Nephron progenitor cell (in vitro differentiated cells): ENCODE measurements at places on chromosomes 1 and 21.

DNA sequence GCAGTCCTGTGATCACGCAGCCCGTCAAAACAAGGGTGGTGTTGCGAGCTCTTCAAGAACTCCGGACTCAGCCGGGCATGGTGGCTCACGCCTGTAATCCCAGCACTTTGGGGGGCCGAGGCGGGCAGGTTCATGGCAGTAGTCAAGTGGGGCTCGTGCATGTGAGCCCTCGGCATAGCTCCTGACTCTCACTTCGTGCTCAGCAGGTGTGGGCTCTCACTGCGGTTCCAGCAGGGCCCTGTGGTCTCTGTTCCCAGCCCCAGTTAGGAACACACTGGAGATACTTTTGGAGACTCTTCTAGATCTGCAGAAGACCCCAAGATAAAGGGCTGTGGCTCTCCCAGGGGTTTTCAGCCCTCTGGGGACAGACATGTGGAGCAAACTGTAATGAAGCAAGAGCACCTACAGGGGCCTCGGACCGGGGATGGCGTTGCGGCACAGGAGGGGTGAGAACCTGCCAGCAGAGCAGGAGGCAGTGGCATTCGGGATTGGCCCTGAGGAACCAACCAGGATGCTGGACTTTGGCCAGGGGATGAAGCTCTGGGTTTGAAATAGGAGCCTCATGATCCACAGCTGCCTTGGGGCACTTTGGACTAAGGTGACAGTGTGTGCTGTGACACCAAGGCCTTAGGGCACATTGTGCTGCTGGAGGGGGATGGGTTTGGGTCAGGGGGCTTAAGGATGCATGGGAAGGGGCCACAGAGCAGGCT lies 443.2 kb downstream of the CAMTA1 start:
- DNase-seq: no peak

DNA sequence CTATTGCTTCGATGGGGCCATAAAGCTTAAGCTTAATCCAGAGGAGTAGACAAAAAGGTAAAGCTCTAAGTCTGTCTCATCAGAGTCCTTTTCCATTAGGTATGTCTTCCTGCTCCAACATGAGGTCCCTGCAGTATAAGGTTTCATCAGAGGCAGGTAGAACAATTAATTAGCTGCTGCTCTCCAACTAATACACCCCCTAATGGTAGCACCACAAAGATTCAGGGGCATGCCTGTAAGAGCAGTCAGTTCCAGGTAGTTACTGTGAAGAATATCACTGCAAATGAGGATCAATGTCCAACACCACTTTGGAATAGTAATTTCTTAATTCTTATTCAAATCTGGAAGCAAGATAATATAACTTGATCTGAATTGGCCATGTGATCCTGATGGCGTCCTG lies 160.3 kb upstream of the ESRRG start:
- DNase-seq: no peak

DNA sequence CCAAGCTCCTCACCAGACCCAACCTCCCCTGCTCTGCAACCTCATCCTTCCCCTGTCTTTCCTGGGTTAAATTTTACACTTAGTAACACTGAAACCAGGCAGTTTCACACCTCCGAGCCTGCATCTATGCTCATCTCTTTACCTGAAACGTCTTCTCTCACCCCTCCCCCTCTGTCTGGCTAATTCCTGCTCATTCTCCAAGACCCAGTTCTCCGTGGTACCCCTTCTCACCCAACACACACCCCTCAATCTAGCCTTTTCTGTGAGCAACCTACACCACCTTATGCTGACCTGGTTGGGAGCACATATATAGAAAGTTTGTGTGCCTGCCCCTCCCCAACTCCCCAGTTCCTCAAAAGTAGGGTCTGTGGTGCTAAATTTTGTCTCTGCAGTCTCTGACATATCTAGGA lies 3.7 kb upstream of the KIAA1614 start:
- DNase-seq: no peak

DNA sequence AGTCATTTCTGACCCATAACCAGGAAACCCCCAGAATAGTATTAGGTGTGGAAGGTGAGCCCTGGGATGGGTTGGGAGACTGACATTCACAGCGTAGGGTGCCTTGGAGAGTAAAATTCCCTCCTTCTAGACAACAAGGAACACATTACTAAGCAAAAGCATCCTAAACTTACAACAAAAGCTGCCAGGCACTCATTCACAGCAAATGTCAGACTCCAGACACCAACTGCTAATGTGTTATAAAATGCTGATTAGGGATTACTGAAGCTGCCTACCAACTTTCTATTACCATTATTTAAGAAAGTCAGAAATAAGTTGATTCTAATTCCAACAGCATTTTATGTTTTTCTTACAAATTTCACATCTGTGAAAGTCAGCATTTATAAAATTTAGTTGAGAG lies 40.0 kb upstream of the C1orf87 start:
- no peak for DNase-seq

DNA sequence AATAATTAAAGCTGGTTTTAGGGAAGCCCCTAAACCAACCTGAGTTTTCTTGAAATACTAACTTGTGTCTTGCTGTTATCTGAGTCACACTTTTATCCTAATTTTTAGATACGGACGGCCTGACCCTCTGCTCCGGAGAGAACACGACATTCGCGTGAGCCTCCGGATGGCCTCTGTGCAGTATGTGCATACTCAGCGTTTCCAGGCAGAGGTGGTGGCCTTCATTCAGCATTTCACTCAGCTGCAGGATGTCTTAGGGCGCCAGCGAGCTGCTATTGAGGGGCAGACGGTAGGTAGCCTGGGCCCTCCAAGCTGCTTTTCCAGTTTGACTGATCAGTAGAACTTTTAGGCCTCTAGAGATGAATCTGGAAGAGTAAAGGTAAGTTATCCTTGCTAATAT lies 63.6 kb downstream of the VPS13D start:
- no peak for DNase-seq

DNA sequence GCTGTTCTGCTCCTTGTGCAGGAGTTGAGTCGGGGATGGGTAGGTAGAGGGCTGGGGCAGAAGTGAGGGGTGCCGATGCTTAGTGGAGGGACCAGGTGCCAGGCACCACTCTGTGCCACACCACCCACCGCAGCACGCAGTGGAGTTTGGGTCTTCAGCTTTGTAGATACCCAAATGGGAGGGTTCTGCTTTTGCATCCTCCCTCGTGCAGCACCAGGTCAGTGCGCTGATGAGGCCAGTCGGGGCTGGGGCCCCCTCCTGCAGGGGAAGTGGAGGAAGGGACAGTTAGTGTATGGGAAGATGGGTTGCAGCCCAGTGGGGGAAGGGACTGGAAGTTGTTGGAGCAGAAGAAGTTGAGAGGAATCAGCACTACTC lies 244.0 kb downstream of the RHOU start:
- no peak for DNase-seq

GRCh38 chr1:165383067-165383466 lies 26.6 kb upstream of the LMX1A start:
- DNase-seq: no peak

DNA sequence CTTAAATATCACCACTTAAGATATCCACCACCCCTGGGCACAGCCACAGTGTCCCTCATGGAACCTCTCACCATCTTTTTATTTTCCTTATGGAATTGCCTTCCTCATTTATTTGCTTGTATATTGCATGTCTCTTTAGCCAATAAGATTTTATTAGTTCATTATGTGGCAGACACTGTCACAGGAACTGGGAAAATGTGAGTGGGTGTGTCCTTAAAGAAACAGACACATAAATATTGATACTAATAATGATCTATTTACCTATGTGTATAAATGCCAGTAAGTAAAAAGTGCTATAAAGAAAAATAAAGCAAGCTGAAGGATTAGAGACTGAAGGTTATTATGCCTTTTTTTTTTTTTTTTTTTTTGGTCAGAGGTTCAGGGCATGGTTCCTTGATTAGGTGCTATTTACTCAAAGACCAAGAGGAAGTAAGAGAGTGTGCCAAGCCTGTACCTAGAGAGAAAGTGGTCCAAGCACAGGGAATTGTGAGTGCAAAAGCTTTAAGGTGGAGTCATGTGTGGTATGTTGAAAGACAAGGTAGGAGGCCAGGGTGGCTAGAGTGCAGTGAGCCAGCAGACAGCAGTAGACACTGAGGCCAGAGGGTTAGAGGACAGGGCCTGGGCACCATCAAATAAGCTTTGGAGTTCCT lies 589.0 kb downstream of the USP25 start:
- no peak for DNase-seq

DNA sequence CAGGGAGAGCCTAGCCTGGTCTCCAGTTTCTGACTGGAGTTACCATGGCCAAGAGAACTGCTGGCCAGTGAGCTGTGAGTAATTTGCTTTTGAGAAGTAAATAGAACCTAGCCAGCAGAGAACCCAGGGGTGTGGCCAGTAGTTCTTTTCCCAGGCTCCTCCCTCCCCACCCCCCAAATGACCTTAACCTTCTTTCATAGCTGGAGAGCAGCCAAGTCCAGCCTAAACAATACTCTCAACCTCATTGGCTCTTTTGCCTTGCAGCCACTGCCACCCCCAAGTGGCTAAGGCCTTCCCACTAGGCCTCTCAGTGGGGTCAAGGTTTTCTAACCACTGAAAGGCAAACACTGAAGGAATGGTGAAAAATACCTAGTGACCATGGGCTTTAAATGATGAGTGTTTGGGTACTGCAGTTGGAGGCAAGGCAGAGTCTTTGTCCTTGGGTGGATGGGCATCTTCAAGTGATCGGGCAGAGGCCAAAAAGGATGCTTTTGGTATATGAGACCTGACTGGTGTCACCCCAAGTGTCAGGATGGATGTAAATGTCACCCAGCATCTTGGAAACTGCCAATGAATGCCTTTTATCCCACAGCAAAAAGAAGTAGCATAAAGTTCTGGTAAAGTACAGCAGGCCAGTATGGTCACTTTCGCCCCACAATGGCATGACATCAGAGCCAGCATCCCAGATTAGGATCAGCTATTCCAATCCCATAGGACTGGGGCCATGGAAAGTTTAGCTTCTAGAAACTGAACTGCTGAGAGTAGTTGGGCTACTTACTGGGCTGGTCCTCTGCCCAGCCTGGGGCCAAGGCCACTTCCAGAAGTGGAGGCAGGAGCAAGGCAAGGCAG lies 3.5 kb upstream of the PIGV start:
- DNase-seq: no peak

- DNase-seq: peak; percentile 63
These were observed 2.2 kb downstream of the JUN start for GRCh38 chr1:58781541-58782177.

GRCh38 chr1:195828325-195828724 lies 779.9 kb downstream of the KCNT2 start:
- no peak for DNase-seq

GRCh38 chr1:55071477-55071876 lies 32.1 kb downstream of the PCSK9 start:
- peak; percentile 37 for DNase-seq

DNA sequence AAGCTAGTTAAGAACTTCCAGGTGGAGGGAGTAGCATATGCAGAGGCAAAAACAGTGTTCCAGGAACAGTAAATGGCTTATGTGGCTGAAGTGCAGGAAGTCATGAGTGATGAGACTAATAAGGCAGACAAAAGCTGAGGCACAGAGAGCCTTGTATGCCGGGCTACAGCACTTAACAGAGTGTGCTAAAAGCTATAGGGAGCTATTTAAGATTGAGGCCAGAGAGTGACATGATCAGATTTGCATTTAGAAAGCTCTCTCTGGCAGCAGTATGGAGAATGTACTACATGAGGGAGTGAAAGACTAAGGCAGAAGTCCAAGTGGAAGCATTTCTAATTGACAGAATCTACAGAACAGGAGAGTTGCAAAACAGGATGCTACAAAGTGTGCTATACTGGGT lies 38.6 kb downstream of the WASF2 start:
- no peak for DNase-seq

DNA sequence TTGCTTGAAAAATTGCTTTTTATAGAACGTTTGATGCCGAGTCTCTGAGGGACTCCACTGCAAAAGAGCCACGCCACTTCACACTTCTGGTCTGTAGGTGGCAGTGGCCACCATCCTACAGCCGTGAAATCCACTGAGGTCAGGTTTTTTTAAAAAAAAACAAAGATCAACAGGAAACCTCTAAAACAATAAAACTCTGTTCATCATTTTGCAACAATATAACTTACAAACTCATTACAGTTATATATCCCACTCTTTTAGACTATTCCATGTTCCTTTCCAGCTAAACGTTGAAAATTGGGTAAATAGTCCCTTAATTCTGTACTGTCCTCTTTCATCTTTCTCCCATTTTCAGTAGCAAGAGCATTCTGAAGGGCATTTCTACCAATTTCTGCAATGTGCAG lies 64.6 kb upstream of the FMN2 start:
- peak; percentile 54 for DNase-seq

DNA sequence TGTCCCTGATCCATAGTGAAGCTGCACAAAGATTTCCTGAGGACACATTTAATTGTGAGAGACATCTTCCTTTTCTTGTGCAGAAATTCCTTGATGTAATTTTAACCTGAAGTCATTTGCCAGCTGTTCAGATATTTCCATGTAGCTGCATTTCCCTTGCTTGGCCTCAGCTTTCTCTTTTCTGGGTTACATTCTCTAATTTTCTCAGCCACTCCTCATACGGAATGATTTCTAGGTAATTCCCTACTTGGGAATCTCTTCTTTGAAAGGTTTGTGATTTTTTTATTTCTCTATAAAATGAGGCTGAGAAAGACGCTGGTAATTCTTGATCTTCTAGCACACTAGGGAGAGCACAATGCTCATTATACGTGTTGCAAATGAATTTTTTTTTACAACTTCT lies 199.0 kb downstream of the PCP4 start:
- DNase-seq: no peak

- peak; percentile 71 for DNase-seq
These were observed 45.6 kb downstream of the SRRM1 start for GRCh38 chr1:24688621-24689195.

- no peak for DNase-seq
These were observed 1.3 kb downstream of the TBX15 start for GRCh38 chr1:118986555-118987467.

- DNase-seq: no peak
These were observed 156.1 kb downstream of the PIGK start for GRCh38 chr1:77063118-77063517.

DNA sequence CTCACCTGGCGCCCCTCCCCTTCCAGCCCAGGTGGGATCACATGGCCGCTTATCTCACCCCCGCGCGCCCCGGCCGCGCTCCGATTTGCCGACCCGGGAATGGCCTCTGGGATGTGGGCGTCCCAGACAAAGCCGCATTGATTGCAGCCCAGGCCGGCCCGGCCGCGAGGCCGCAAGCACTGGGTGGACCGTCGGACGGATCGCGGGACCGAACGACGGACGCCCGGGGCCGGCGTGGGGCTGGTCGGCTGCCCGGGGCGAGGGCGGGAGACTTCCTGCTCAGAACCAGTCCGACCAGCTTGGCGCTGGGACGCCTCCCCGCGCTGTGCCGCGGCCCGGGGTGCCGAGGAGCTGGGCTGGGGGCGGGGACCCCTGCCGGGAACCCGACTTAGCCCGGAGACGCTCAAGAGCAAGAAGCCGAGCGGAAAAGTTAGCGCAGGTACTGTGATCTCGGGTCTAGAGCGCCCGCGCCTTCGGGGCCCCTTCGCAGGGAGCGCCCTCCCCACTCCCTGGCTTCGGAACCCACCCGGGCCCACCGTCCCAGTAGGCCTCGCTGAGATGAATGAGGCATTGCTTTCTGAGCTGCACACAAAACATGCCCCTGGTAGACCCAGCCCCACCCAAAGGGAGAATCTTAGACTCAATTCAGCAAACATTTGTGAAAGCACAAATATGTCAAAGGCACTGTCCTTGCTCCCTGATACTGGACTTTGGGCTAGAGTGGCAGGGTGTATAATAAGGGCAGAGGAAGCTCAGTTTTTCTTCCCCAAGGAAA lies 415 bp upstream of the LAD1 start:
- DNase-seq: peak; percentile 49

- no peak for DNase-seq
These were observed 121.5 kb downstream of the LMO4 start for GRCh38 chr1:87450136-87450535.
